ENCODE measurements at places on chromosomes 2 and 18.

DNA sequence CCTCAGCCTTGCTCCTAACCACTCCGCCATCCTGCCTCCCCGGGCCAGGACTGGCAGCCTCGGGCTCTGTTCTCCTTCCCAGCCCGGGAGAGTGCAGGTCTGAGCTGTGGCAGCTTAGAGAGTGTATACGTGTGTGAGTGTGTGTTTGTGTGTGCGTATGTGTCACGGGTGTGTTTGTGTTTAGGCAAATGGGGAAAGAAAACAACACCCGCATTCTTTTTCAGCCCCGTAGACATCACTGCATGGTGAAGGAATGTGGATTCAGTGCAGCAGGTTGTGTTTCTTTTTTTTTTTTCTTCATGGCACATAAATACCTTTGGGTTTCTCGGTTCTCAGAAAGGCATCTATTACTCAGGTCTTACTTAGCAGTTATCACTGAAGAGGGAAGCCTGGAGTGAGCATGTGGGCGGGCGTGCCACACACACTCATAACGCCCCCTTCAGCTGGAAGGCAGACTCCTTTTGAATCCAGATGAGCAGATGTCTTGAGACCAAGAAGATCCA, 44.2 kb downstream of the GLI2 start:
- DNase-seq, result no peak

DNA sequence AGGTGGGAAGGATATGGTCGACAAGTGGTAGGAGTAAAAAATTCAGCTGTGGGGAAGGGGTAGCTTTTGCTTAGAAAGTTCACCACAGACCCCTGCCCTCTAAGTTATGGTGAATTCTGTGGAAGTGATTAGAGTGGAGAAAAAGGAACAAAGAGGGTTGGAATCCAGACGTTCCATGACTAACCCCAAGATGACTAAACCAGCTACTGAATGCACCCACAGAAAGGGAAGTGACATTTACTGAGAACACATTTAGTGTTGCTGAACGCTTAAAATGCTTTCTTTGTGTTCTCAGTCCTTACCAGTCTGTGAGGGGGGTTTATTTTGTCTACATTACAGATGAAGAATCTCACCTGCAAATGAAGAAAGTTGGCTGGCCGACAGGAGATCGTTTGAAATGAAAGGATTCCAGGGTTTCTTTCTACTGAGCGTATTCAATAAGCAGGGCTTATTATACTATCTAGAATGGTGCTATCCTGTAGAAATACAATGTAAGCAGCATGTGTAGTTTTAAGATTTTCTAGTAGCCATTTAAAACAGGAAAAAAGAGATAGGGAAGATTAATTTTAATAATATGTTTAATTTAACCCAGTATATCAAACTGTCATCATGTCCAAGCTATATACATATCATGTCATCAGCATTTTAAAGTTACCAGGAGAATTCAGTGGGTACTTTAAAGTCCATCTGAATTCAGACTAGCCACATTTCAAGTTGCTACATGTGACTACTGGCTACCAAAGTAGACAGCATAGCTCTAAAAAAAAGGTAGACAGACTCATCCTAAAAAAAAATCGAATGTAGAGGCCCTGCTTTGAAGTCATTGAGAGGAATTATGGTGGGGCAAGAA, 60.1 kb downstream of the LIMS1 start:
- DNase-seq, result no peak

GRCh38 chr2:233458031-233458610, 103.8 kb downstream of the DGKD start:
- no peak for DNase-seq

DNA sequence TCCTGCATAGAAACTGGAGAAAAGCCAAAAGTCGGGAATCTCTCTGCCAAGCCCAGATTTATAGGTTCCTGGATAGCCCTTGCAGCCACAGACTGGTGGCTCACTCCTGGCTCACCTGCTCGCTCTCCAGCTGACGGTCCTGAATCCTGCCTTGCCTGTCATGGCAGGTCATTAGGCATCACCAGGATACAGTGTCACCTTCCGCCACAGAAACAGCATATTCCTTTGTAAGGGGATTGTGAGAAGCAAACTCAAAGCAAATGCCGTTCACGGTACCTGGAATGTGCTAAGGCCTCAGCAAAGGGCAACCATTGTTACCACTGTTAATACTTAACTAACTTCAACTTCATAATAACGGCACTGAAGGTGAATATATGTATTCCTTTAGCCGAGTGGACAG, 57.1 kb upstream of the GPR45 start:
- DNase-seq, result no peak

GRCh38 chr2:12119841-12120240, 373.4 kb downstream of the LPIN1 start:
- no peak for DNase-seq

DNA sequence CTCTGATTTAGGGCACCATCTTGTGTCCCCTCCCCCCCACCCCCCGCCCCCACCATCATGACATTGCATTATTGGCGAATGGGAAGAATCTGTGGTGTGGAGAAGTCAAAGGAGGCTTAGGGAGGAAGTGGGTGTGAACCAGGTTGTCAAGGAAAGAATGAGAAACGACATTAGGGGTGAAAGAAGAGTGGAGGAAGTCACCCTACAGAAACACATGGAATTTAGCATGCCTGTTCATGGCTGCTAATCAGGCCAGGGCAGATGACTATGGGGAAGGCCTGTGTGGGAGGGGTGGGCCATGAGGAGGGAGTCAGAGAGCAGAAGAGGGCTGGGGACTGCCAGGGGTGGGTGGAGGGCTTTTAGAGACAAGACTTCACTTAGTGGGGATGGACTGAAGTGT, 81.6 kb downstream of the AOX1 start:
- no peak for DNase-seq

- no peak for DNase-seq
Observed at GRCh38 chr2:144796164-144796563, 276.2 kb upstream of the ZEB2 start.

DNA sequence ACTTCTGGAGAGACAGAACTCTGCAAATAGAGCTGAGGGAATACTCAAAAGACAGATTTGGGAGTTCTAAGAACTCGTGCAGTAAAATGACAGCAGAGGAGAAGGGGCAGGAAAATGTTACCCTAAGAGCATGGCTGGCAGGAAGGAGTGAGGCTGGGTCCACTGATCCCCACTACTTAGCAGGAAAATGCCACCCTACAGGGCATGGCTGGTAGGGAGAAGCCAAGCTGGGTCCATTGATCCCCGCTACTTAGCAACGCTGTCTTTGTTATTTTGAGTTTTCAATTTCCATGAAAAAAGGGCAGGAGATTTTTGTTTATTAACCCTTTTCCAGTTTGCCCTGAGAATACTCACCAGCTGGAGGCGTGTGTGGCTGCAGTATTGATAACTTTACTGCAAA, 100.3 kb upstream of the TMEM200C start:
- DNase-seq, result no peak

DNA sequence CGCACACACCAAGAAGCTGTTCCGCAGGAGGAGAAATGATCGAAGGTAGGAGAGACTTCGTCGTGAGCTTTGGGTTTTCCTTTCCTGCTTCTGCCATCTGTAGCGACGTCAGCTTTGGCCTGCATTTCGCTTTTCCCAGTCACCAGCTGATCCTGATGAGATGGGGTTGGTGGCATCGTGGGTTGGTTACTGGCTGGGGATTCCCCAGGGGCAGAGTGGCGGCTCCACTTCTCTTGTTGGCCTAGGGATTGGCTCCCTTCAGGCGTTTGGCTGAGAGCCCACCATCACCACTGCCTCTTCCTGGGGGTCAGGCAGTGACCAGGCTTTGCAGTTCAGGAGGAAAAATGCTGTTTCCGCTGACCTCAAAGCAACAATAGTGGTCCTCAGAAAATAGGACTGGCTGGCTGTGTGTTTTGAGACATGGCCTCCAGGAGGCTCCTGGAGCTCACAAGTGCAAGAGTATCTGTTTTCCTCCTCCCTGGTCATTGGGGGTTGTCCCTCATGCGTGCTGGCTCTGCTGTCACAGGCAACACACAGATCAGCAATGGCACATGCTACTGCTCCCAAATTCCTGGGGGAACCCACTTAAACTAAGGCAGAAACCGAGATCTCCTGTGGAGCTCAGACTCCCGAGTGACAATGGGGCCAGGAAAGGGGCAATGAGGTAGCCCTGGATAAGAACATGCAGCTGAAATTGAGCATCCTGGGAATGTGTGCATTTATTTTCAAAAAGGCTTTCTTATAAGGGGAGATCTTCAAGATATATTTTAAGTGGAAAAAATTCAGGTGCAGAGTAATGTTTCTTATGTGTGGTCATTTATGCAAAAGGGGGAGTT, 173.0 kb downstream of the CTIF start:
- no peak for DNase-seq

- DNase-seq, result no peak
Observed at GRCh38 chr18:26653943-26654615, 105.7 kb upstream of the KCTD1 start.

DNA sequence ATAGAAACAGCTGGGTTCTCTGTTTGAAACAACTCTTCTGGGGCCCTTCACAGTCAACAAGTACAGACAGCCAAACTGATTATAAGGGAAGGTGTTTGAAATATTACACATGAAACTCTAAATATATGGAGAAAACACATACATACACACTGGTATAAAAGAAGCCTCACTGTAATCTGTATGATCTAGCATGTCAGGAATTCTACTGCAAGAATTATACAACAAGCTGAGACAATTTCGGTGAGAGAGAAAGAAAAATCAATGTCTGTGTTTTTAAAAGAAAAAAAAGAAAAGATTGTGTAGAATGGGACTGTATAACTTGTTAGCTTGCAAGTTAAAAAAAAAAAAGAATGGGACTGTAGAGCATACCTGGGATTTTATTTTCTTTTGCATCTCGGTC, 26.3 kb downstream of the IRS1 start:
- no peak for DNase-seq

DNA sequence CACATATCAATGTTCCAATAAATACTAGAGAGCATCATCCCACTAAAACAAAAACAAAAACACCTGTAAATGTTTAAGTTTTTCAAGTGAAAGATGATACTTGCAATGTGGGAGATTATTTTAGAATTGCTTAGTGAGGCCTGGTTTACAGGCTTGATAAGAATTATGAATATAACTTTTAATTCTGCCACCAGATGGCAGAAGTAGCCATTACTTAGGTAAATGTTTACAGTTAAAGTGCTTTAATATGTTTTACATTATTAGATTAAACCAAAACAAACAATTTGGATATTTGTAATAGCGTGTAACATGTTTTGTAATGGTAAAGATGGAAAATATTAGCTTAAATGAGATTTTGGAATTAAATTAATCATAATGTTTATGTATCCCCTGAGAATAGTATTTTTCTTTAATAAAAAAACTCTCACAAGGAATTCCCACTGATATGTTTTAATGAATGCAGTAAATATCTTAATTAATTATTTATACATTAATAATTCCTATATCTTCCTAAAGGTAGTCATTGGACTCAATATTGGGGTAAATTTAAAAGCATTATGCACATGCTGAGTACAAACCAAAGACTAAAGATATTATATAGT, 522.0 kb downstream of the SPAG16 start:
- DNase-seq, result no peak

DNA sequence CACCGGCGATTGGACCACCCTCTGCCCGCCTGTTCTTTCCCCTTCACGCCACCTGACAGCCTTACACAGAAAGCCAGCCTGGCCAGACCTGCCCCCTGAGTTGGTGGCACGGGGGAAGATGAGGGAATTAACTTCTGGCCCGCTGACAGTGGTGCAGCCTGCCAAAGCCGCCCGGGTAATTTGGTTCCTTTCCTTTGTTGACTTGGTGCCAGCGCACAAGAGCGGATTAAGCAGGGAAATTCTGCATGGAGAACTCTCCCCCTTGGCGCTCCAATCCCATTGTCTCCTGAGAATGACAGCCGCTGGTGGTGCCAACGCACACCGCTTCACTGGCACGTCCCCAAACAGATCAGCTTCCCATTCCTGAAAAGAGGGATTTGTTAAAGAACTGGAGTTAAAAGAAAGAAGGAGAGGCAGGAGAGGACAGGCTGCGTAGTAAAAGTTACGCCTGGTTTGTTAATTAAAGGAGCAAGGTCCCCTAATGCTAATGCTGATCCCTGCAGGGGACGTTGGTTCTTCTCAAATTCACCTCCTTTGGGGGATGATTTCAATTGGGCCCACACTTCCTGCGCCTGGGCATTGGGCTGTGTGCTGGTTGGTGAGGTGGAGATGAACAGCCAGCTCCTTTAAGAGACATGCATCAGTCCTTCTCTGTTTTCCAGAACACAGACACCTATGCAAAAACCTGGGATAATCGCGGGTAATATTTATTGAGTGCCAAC, 286.8 kb downstream of the MYCN start:
- no peak for DNase-seq

DNA sequence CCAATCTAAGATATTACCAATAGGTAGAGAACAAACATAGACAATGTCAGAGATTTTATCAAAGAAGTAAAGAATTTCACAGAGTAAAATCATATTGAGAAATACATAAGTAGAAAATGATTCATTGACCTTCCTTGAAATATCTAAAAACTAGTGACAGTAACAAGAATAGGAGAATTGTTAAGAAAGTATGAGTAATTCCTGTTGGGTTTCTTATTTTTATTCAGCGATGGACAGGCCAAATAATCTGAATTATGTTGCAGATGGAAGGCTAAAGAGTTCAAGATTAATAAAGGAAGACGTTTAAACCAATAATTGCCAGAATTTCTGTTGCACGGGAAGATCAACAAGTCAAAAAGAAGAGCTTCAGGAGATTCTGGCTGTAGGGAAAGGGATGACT, 163.4 kb upstream of the RASGRP3 start:
- no peak for DNase-seq

DNA sequence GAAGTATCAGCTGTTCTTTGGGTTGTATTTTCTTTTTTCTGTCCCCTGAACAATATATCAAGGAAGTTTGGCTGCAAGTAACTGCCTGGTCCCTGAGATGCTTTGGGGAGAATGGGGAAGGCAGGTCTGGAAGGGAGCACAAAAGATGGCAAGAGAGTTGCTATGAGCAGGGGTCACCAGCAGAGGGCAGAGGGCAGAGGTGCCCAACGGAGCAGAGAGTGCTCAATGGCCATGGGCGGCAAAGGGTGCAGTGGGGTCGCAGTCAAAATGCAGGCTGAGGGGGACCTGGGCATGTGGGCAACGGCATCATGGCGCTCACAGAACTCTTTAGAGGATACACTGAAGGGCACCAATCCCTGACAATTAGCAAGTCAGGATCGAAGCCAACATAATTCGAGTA, 107.7 kb upstream of the ATP8B1 start:
- no peak for DNase-seq

- DNase-seq, result no peak
Observed at GRCh38 chr18:56307354-56308170, 330.8 kb downstream of the TXNL1 start.

All from NK-92 treated with Interleukin-12 subunit alpha and Interleukin-12 subunit beta, amount 100 ng/mL, for 24 hours (cell line).